ENCODE measurements at places on chromosomes 7 and 10.

DNA sequence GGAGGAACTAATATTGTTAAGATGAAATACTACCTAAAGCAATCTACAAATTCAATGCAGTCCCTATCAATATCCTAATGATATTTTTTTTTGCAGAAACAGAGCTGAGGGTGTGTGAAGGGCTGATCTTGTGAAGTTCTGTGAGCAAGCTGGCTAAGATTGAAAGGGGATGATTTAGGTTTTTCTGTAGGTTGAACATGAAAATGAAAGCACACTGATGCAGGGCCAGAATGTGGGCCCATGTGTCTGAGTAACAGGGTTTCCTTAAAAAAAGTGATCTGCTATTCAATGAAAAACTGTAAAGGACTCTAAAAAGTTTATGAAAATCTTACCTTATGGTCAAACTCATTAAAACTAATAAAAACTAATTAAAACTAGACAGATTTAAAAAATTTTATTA, 47.4 kb downstream of the GRB10 start:
- no peak for DNase-seq

GRCh38 chr10:74072503-74072902, 74.6 kb downstream of the VCL start:
- DNase-seq, result no peak

DNA sequence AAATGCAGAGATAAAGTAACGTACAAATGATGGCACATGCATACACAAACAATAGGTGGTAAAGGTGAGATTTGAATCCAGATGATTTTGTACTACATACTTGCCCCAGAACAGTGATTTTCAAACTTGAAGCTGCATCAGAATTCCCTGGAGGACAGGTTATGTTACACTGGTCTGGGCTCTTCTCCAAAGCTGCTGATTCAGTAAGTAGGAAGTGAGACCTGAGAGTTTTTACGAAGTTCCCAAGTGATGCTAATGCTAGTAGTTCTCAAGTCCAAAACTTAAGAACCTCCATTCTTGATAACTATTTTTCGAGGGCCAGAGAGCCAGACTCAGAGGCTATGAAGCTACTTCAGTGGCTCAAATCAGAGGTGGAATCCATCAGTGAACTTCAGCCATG, 159.0 kb upstream of the POM121L12 start:
- no peak for DNase-seq

DNA sequence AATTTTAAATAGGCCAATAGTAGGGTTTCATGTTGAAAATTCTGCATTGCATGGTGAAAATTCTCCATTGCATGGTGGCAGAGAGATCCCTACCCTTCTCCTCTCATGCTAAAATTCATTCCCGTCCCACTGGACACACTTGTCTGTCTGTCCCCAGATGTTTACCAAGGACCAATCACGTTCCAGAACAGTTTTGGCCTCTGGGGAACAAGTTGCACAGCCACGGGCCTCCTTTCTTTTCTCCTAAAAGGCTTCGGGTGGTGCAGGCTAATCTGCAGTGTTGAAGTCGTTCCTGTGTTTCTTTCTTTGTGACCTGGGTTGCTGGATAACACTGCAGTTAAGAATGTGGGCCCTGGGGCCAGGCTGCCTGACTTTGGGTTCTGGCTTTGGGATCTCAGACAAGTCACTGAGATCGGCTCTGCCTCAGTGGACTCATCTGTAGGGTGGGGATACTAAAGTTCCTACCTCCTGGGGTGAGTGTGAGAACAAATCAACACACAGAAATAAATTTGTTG, 113.1 kb upstream of the FAM204A start:
- DNase-seq, result no peak

DNA sequence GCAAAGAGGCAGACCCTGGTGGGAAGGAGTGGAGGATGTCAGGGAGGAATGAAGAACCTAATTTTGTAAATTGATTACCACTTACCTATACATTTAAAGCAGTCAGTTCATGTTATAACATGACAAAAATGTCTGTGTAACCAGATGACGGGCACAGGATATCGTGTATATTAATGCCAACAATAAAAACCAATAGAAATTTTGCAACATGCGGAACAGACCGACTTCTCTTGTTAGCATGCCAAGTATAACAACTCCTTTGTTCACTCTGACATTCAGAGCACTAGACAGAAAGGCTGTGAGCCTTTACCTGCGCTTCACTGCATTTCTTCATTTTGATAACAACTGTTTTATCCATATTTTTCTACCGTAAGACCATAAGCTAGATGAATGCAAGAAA, 29.9 kb downstream of the CDK6 start:
- DNase-seq, result no peak

GRCh38 chr7:8386926-8387550, 46.4 kb upstream of the NXPH1 start:
- DNase-seq, result no peak

- DNase-seq, result no peak
Observed at GRCh38 chr7:130943981-130944380, 210.0 kb upstream of the KLF14 start.

- no peak for DNase-seq
Observed at GRCh38 chr7:99409806-99410205, 1.0 kb downstream of the BUD31 start.

- DNase-seq, result no peak
Observed at GRCh38 chr10:32068569-32068968, 12.3 kb upstream of the KIF5B start.

- no peak for DNase-seq
Observed at GRCh38 chr10:124292911-124293615, 125.7 kb downstream of the OAT start.

DNA sequence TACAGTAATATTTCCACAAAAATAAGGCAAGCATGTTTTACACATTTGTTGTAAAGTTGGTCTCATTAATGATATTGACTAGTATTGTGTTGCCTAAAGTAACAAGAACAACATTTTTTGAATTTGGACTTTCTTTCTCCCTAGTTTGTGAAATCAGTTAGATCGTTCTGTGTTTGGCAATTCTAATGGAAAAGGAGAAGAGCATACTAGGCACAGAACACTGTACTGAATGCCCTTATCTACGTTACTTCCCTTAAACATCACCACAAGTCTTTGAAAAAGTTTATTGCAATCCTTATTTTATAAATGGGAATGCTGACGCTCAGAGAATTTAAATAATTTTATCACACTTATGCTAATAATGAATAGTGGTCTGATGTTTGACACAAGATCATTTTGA, 372.2 kb downstream of the EXOC4 start:
- DNase-seq, result no peak

DNA sequence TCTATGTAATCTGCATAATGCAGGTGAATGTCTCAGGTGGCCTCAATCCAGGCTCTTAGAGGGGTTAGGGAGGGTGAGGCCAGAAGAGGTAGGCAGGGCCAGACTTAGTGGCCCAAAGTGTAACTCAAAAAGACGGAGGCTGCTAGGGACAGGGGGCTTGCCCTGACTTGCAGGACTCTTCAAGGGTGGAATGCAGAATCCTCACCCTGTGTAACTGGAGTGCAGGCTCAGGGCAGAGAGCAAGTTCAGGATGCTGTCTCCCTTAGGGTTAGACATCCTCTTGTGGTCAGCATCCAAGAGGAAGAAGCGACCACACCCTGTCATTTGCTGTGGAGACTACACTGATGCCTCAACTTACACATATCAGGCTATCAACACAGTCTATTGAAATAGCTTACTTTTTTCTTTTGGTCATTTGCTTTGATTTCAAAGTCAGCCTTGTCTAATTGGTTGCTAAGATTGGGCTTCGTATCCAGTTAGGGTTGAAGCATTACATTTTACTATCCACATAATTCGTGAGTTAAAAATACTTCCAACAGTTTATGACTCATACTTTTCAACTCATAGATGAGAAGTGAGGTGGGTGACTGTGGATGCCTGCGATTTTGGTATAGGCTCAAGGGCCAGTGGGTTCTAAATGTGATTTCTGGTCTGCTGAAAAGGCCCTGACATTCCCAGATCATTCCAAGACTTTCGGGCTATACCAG, 563.6 kb downstream of the SUGCT start:
- DNase-seq, result no peak

GRCh38 chr10:70756700-70757360, 28.3 kb downstream of the TBATA start:
- peak; percentile 3 for DNase-seq

- no peak for DNase-seq
Observed at GRCh38 chr10:98745645-98746044, 298.9 kb upstream of the HPS1 start.

- DNase-seq, result no peak
Observed at GRCh38 chr7:27173956-27174873, at the start of gene HOXA10. Gene HOXA10, minus strand, starts transcription at chr7:27174320. Its CDS starts 14 bp downstream, at chr7:27174306.

GRCh38 chr10:84825330-84825729, 496.9 kb downstream of the CCSER2 start:
- no peak for DNase-seq

GRCh38 chr7:92614660-92615174, 24.5 kb upstream of the FAM133B start:
- DNase-seq, result peak; percentile 40
